ENCODE measurements at places on chromosomes 7 and 10.

- no peak for DNase-seq
Measured at GRCh38 chr7:85483177-85483576, 296.3 kb upstream of the SEMA3D start.

- no peak for DNase-seq
Measured at GRCh38 chr10:63576501-63576900, 55.3 kb downstream of the REEP3 start.

DNA sequence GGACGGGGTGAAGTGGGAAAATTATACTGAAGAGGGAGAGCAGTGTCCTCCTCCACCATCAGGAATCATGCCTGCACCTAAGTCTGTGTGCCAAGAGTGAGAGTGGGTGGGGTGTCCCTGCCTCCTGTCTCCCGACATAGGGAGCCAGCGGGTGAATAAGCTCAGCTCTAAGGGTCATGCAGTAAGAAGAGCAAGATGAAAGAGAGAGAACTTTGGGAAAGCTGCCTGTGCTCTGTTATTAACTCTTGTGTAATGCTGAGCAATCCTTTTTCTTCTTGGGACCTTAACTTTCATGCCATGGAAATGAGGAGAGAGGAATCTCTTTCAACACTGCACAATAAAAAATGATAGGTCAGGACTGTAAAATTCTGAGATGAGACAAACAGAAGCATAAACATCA, 7.9 kb upstream of the TCAF1 start:
- DNase-seq, result no peak

- DNase-seq, result no peak
Measured at GRCh38 chr7:103649052-103649451, 203.0 kb upstream of the SLC26A5 start.

DNA sequence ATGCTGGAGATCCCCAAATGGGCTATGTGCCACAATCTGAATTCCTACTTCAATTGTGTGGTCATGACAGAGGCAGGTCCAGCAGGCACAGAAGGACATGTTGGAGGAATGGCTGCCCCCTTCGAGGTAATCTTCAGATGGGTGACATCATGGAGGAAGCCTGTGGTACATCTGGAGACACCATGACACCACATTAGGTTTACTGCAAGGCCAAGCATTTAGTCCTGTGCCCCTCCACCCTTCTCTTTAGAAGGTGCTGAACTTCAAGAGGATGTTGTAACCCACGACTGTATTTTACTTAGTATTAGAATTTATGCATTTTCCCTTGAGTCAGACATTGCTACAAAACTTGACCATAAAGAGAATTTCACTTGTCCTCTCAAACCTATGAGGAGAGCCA, 75.1 kb upstream of the DDC start:
- no peak for DNase-seq

GRCh38 chr10:96664563-96664962, 55.8 kb downstream of the PIK3AP1 start:
- DNase-seq, result no peak

DNA sequence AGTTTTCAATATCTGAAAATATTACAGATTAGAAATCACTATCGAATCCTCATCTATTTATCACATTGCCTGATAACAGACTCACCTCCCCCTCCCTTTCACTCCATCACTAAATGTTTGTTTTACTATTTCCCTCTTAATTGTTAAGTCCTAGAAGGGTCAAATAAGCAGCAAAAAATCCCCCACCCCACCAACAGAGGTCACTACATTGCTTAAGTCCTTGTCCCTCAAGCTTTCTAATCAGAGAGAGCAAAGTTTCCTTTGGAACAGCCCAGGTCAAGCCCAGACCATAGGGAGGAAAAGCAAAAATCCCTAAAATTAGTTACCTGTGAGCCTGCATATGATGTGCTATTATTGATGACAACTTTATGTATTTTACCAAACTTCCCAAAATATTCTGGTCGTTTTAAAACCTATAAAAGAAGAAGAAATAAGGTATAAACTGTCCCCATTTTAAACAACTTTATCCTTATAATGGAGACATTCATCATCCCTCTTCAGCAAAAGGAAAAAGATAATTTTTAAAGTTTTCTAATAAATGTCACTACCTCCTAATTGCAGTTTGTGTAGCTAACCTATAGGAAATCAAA, 95.0 kb downstream of the CNOT4 start:
- no peak for DNase-seq

DNA sequence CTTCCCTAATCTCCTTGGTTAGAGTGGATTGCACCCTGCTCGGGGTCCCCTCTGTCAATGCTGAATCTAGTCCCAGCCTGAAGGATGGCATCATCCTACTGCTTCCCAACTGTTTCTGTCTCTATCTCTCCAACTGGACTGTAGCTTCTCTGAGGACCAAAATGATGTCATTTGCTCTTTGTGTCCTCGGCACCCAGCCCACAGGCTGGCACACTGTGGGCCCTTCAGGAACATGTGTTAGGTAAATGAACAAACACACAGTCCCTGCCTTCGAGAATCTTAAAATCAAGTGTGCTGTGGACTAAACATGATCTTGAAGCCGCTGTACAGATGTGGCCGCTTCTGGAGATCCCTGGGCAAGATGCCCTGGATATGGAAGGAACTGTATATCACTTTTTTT, 5.0 kb upstream of the CDH23 start:
- no peak for DNase-seq

DNA sequence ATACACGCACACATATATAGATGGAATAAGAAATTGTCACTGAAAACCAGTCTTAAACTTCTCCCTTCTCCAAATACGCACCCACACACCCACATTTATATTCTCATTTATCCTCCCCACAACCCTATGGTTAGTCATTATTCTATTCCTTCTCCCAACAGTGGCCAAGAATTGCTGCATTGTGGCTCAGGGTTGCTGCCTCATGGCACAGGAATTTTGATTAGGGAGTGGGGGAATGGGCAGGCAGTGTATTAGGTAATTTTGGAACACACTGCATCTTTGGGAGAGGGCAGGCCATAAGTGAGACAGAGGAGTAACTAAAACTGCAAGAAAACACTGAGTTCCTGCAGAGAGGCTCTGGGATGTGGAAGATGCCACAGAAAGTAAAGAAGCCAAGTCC, 35.7 kb downstream of the NAPEPLD start:
- DNase-seq, result no peak

DNA sequence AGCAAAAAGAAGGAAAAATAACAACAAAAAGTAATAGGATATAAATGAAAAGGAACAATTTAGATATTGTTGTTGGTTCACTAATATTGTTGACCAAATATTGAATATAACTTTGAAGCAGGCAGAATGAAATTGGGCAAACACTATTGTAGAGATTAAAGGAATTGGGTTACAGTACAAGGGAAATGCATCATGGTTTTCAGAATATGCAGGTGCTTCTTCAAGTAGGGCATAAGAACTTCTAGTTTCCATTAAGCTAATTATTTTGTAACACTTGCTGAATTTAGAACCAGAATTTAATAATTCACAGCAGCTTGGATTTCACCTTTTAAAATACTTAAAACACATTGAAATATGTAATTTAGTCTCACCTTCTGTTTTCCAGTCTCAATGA, 36.5 kb downstream of the RPA3 start:
- no peak for DNase-seq

GRCh38 chr7:149690688-149691446, 82.5 kb downstream of the ZNF467 start:
- DNase-seq, result no peak

DNA sequence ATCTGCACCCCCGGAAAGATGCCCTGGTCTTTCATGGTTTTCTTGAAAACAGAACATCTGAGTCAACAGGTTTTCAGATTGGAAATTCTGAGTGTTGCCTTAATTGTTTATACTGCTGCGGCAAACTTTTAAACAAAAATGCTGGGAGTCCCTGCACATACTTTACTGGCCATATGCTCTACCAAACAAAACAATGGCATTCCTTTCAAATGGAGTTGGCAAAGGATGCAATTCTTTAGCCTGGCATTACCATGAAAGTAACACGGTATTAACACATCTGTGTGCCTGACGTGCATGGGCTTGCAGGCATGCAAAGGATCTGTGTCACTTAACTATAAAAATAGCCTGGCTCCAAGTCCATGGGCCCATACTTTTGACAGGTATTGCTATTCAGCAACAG, 4.2 kb downstream of the INHBA start:
- no peak for DNase-seq

- DNase-seq, result no peak
Measured at GRCh38 chr7:131076711-131077181, 250.9 kb upstream of the MKLN1 start.

- no peak for DNase-seq
Measured at GRCh38 chr10:62178568-62178967, 90.1 kb downstream of the RTKN2 start.

DNA sequence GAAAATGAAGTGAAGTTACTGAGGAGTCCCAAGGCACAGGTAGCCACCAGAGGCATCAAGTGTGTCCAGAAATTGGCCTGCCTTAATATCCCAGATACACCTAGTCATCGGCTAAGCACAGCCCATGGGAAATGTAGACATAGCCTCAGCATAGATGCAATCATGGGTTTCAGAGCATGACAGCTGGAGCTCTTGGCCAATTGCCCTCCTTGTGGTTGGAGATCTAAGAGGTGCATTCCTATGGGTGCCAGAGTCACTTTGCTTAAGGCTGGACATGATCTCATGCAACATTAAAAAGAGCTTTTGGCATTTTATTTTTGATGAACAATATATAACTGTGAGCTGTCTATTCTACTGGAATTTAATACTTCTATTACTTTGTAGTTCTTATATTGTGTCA, 758.0 kb upstream of the LRRTM3 start:
- DNase-seq, result no peak

GRCh38 chr10:50937230-50937907, 51.9 kb upstream of the A1CF start:
- no peak for DNase-seq

GRCh38 chr10:68601501-68602265, 41.5 kb downstream of the TET1 start:
- no peak for DNase-seq

DNA sequence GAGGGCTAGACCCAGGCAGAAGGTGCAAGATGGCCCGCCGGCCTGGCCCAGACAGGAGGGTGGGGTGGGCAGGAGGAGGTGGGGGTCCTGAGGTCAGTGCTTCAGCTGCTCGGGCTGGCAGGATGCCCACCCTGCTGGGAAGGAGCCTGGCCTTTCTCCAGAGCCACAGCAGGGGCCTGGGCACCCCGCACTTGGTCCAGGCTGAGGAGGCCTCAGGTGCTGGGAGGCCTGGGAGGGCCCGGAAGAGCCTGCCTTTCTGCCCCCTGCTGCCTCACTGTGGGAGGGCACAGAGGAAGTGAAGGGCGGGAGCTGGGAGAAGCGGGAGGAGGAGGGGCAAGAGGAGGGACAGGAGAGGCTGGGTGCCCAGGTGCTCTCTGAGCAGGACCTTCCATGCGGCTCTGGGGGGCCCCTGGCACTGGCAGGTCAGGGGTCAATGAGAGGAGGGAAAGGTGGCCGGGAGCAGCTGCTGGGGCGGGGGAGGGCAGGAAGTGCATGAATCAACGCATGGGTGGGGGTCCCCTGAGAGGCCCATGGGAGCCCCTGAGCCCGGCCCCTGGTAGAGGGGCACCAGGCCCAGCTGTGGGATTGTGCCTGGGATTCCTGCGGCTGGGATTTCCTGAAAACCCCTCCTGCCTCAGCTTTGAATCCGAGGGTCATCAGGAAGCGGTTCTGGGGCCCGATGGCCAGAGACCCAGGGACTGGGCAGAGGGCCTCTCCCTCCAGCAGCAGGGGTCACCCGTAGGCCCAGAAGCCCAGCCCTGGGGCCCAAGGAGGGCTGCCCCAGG, 49.9 kb downstream of the PWWP2B start:
- DNase-seq, result no peak

DNA sequence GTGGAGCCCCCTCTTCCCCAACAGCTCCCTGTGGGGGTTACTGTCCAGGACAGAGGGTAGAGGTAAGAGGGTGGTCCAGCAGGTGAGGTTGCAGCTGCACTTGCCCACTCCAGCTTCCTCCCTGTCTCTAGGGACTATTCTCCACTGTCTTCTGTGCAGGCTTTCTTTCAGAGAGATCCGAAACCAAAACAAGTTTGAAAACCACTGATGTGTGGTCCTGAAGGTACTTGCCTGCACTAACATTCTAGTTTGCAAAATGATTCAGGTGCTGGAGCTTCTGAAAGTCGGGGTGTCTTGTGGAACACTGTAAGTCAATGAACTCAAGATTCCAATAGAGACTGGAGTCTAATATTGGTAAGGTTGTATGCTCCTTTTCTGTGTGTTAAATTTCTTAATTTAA, 63.1 kb downstream of the BLNK start:
- DNase-seq, result no peak

DNA sequence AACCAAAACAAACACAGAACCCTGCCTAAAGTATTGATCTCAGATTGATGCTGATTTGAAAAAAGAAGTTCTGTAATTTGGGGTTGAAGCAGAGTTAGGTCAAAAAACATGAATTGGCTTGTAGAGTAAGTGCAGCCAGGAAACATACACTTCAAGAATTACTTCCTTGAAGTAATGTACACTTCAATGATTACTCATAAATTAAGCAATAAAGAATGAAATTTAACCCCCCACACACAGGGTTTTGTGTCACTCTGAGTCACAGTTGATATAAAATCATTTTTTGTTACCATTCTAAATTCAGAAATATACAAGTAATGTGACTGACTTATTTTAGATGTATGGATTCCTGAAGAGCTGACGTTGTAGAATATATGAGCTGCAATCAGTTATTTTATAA, 622.2 kb downstream of the POM121L12 start:
- DNase-seq, result no peak
